Endothelial cell (in vitro differentiated cells): ENCODE measurements at places on chromosomes 4 and X. TPM values are rescaled to one million over a fixed set of nuclear protein-coding genes. Genes with fewer than 3 reads are reported as not detected.

Gene PDE5A
- 3.4 TPM for total RNA-seq

Gene KLHL4
- total RNA-seq: 80.9 TPM

Gene VCX2
- total RNA-seq: not detected

Gene NDST4
- not detected for total RNA-seq

DNA sequence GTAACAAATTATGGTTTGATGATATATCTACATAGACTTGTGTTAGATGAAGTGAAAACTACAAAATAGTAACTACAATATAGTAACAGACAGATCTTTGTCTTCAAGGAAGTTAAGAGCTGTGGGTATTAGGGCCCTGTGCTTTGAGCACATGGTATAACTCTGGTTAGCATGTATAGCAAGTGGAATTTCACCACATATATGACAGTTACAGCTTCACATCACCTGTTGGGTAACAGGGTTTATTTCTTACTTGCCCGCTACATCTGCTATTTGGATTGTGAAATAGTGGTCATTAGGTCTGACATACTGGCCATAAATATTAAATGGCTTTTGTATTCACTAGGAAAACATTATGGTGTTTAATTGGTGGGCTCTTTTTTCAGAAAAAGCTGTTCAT lies 20.2 kb downstream of the OFD1 start:
- no peaks in the 10 kb centered on the region for H3K27me3 ChIP-seq
- H3K36me3 ChIP-seq: peaks cover 4% of the 10 kb centered on the region
- H3K4me1 ChIP-seq: no peaks in the 10 kb centered on the region
- H3K27ac ChIP-seq: no peak overlapping the region

Gene TDO2
- not detected for total RNA-seq

DNA sequence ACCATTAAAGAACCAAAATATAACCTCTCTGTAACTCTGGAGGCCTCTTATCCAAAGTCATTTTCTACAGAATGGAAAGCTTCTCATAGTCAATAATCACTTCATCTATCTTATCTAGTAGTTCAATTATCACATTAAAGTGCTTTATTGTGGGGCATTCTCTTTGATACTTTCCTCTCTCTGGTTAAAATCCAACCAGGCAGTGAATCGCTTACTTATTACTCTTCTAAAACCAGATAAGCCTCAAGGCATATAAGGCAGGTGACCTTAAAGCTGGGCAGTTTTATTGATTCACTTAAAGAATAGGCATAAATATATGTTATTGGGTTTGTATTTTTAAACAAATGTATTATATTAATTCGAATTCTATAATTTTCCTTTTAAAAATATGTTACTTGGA lies 2162.1 kb upstream of the TENM3 start:
- peaks cover 12% of the 10 kb centered on the region for H3K4me1 ChIP-seq
- peaks cover 4% of the 10 kb centered on the region for H3K27me3 ChIP-seq
- DNase-seq: no peak
- no peak overlapping the region for H3K27ac ChIP-seq

DNA sequence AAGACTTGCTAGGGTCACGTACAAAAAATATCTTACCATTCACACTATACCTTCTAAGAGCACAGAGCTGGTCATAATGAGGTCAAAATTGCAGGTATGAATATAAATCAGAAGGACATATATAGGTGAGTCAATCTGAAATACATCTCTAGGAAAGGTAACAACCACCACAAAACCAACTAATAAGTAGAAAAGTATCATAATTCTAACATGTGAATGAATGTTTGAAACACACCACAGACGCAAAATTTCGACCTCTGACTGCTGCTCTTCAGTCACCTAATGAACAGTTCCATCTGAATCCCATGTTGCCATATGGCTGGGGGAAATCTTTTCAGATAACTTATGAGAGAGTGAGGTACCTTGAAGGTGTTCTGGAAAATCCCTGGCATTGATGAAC lies 22.1 kb downstream of the STAP1 start:
- no peak overlapping the region for H3K4me3 ChIP-seq
- peaks cover 1% of the 10 kb centered on the region for H3K27me3 ChIP-seq
- DNase-seq: no peak
- no peak overlapping the region for H3K27ac ChIP-seq
- H3K36me3 ChIP-seq: no peaks in the 10 kb centered on the region
- H3K4me1 ChIP-seq: peaks cover under 1% of the 10 kb centered on the region

DNA sequence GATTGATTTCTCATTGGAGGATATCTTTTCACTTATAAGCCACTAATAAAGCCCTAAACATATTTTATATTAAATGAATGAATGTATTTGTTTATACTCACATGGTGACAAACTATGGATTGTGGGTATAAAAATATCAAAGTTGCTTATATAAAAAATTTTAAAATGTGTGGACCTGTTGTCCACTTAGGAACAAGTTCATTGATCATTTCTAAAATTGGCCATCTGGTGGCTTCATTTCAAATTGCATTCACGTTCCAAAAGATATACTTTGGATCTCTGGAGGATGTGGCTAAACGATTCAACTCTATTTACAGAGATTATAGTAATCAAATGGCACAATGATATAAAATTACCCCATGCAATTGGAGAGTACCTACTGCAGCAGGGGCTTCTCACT lies 32.5 kb downstream of the FSTL5 start:
- no peak overlapping the region for H3K4me3 ChIP-seq
- H3K27me3 ChIP-seq: no peaks in the 10 kb centered on the region
- no peak overlapping the region for H3K27ac ChIP-seq
- H3K36me3 ChIP-seq: no peaks in the 10 kb centered on the region
- no peaks in the 10 kb centered on the region for H3K4me1 ChIP-seq

Gene KCND1
- 6.0 TPM for total RNA-seq

GRCh38 chrX:38717871-38718270 lies 83.4 kb upstream of the MID1IP1 start:
- H3K27ac ChIP-seq: no peak overlapping the region
- no peaks in the 10 kb centered on the region for H3K4me1 ChIP-seq
- H3K36me3 ChIP-seq: no peaks in the 10 kb centered on the region

- H3K36me3 ChIP-seq: peaks cover 19% of the 10 kb centered on the region
- no peak for DNase-seq
- no peaks in the 10 kb centered on the region for H3K4me1 ChIP-seq
- H3K4me3 ChIP-seq: no peak overlapping the region
- no peak overlapping the region for H3K27ac ChIP-seq
These were observed 17.3 kb downstream of the ASMTL start for GRCh38 chrX:1435241-1435895.

GRCh38 chr4:170758988-170759387 lies 669.2 kb upstream of the AADAT start:
- H3K27me3 ChIP-seq: peaks cover 3% of the 10 kb centered on the region
- H3K36me3 ChIP-seq: peaks cover 3% of the 10 kb centered on the region
- H3K4me3 ChIP-seq: no peak overlapping the region
- no peaks in the 10 kb centered on the region for H3K4me1 ChIP-seq

DNA sequence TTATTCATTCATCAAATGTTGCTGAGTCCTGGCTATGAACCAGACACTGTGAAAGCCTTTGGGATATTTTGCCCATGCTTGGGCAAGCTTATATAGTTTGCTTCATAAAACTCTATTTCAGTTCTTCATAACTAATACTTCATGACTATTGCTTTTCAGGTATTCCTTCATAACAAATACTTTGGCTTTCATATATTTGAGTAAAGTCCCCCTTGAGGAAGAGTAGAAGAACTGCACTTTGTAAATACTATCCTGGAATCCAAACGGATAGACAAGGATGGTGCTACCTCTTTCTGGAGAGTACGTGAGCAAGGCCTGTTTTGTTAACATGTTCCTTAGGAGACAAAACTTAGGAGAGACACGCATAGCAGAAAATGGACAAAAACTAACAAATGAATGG lies 1.7 kb upstream of the AFP start:
- H3K4me3 ChIP-seq: no peak overlapping the region
- DNase-seq: no peak
- no peak overlapping the region for H3K27ac ChIP-seq
- no peaks in the 10 kb centered on the region for H3K27me3 ChIP-seq
- H3K4me1 ChIP-seq: peaks cover 8% of the 10 kb centered on the region

Gene NAT8L
- 0.36 TPM for total RNA-seq

GRCh38 chr4:173202395-173202794 lies 33.8 kb downstream of the GALNT7 start:
- H3K4me3 ChIP-seq: no peak overlapping the region
- H3K27ac ChIP-seq: peak overlapping the region; percentile 17
- peaks cover 9% of the 10 kb centered on the region for H3K36me3 ChIP-seq

DNA sequence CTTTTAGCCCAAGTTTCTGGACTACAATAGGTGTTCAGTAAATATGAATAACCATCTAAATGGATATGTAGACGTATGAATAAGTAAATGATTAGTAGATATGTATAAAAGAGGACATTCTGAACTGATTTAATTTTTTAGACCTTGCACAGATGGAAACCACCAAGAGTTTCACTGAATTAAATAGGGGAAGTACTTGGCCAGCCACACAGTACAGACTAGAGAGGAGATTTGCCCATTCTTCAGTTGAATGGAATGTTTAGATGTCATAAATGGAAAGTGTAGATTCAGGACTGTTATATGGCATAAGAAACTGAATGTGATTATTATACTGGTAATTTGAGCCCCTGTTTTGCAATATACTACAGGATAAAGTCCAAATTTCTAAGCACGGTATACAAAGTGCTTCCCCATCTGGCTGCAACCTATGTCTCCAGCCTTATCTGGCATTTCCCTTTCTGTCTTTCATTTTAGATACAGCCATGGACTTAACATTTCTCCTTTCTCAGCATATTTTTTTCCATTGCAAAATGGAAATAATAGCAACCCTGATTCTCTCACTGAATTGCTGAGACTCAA lies 137.8 kb upstream of the HS3ST1 start:
- H3K4me3 ChIP-seq: no peak overlapping the region
- no peaks in the 10 kb centered on the region for H3K27me3 ChIP-seq
- H3K4me1 ChIP-seq: no peaks in the 10 kb centered on the region
- no peak for DNase-seq
- H3K36me3 ChIP-seq: no peaks in the 10 kb centered on the region
- no peak overlapping the region for H3K27ac ChIP-seq

- no peak for DNase-seq
- H3K27ac ChIP-seq: no peak overlapping the region
- H3K36me3 ChIP-seq: peaks cover 38% of the 10 kb centered on the region
- no peak overlapping the region for H3K4me3 ChIP-seq
- H3K27me3 ChIP-seq: no peaks in the 10 kb centered on the region
- H3K4me1 ChIP-seq: no peaks in the 10 kb centered on the region
These were observed 25.1 kb downstream of the UGDH start for GRCh38 chr4:39502019-39502663.

- H3K4me1 ChIP-seq: no peaks in the 10 kb centered on the region
- H3K27me3 ChIP-seq: no peaks in the 10 kb centered on the region
- no peak for DNase-seq
- H3K4me3 ChIP-seq: no peak overlapping the region
- H3K27ac ChIP-seq: no peak overlapping the region
These were observed 38.9 kb upstream of the TMPRSS11D start for GRCh38 chr4:67922697-67923096.

- H3K36me3 ChIP-seq: no peaks in the 10 kb centered on the region
- no peak for DNase-seq
- no peaks in the 10 kb centered on the region for H3K27me3 ChIP-seq
- H3K27ac ChIP-seq: no peak overlapping the region
- H3K4me1 ChIP-seq: no peaks in the 10 kb centered on the region
These were observed 876.3 kb downstream of the C4orf33 start for GRCh38 chr4:129972257-129972656.

Gene MND1
- 5.5 TPM for total RNA-seq

DNA sequence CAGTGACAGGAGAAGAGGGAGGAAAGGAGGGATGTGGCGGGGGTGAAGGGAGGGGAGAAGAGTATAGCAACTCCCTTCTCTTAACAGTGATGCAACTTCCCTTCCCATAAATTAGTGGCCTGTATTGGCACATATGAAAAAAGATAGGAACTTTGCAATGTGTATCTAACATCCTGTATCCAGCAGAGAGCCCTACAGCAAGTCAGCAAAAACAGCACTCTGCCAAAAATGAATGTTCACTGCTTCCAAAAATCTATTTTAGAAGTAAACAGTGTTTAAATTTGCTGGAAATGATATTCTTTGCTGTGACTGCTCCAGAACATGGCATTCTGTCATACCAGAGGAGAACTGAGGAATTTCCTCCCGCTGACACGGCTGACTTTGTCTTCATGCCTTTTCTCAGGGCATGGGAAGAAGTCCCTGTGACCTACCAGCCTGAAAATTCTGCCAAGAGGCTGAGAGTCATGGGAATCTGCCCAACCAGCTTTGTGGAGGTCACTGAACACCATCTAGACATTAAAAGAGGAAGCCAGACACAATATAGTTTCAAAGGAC lies 343.4 kb upstream of the RASGEF1B start:
- no peak overlapping the region for H3K4me3 ChIP-seq
- H3K27me3 ChIP-seq: peaks cover 2% of the 10 kb centered on the region
- DNase-seq: no peak
- no peaks in the 10 kb centered on the region for H3K36me3 ChIP-seq
- H3K4me1 ChIP-seq: peaks cover 9% of the 10 kb centered on the region

Gene ARHGAP36
- total RNA-seq: not detected

GRCh38 chr4:19486400-19486799 lies 765.3 kb upstream of the SLIT2 start:
- H3K4me3 ChIP-seq: no peak overlapping the region
- no peaks in the 10 kb centered on the region for H3K4me1 ChIP-seq
- DNase-seq: peak; percentile 5
- H3K36me3 ChIP-seq: no peaks in the 10 kb centered on the region
- H3K27me3 ChIP-seq: peaks cover 2% of the 10 kb centered on the region
- no peak overlapping the region for H3K27ac ChIP-seq

- H3K4me3 ChIP-seq: no peak overlapping the region
- H3K27ac ChIP-seq: no peak overlapping the region
These were observed 14.7 kb downstream of the ATP8A1 start for GRCh38 chr4:42642101-42642797.
